ENCODE measurements at places on chromosomes 6 and 20.

DNA sequence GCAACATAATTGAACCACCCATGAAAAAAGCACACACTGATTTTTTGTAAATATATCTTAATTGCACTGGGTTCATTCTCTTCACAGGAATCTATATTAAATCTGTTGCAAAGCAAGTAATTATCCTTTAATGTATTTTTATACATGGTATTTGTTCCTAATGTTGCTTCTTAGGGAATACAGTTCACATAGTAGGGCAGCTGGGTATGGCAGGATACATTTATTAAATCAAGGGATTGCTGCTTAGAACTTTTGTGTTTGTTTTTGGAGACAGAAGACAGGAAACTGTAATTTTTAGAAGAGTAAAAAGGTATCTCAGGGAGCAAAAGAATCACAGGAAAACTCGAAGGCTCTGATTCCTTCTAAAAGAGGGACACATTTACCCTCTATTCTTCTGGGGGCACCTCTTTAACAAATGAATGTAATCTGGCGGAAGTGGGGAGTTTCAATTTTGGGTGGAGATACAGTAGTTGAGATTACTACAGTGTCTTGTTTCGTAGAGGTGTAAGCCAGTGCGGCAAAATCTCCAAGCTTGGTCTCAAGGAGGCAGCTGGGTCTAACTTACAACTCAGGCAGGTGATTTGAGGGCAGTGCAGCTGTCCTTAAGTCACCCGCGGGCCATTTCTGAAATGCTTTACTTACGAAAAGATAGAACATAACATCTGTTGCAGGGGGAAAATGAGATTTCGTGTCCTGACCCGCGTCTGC lies 812 bp upstream of the SMIM13 start:
- DNase-seq: no peak

GRCh38 chr6:139544701-139545057 lies 170.2 kb upstream of the CITED2 start:
- DNase-seq: no peak

GRCh38 chr20:24773751-24774201 lies 175.3 kb upstream of the CST7 start:
- no peak for DNase-seq

- no peak for DNase-seq
These were observed 11.6 kb upstream of the ELOVL5 start for GRCh38 chr6:53360093-53360912.

DNA sequence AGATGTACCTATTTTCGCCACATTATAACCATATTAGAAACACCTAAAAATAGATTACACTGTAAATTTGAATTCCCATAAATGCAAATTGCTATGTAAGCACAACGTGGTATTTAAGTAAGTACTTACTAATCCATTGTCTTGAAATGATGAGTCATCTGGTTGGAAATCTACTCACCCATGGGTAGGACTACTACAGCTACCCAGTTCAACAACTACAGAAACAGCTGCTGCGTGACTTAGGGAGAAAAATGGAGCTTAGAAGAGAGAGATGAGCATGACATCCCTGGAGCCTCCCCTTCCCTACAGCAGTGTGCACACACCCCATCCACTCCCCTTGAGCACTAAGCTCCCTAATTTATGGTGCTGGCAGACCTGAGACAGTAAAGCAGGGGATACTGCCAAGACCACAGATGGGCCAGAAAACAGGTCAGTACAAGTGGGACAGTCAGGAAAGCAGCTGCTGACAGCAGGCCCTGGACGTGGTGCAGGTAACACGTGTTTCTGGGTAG lies 26.9 kb downstream of the RRAGD start:
- DNase-seq: no peak

GRCh38 chr6:131492932-131493573 lies 80.0 kb upstream of the ARG1 start:
- DNase-seq: no peak

GRCh38 chr6:22251348-22251747 lies 45.5 kb downstream of the PRL start:
- no peak for DNase-seq

DNA sequence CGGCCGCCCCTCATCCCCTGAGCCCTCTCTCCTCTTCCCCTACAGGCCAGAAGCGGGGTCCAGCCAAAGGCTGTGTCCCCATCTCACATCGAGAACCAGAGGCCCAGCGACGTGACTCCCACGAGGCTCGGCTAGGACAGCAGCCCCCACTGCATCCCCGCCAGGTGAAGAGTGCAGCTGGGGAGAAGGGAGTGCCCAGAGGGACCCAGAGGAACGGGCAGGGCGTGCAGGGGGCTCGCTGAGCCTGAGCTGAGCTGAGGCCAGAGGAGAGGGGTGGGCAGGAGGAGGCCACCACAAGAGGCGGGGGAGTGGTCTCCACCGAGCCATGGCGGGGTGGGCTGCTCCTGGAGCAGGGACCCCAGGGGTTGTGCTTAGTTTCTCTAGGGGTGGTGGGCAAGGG lies 32.6 kb downstream of the KCNQ2 start:
- no peak for DNase-seq

GRCh38 chr6:122722746-122723145 lies 56.8 kb upstream of the FABP7 start:
- DNase-seq: no peak

DNA sequence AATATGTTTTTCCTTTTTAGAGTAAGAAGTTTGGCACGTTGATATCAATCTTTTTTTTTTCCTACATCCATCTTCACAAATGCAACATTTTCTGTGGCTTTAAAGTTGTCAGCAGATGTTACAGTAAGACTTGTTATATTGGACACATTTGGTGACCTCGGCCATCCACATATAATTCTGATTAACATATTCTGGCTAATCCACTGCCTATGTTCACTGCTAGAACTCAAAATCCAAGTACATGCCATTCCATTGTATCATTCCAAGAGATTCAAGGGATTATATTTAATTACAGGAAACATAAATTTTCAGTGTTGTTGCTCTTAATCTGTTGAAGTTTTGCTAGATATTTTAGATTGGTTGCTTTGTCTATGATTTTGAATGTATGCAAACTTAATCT lies 367.6 kb downstream of the TENT5A start:
- no peak for DNase-seq

DNA sequence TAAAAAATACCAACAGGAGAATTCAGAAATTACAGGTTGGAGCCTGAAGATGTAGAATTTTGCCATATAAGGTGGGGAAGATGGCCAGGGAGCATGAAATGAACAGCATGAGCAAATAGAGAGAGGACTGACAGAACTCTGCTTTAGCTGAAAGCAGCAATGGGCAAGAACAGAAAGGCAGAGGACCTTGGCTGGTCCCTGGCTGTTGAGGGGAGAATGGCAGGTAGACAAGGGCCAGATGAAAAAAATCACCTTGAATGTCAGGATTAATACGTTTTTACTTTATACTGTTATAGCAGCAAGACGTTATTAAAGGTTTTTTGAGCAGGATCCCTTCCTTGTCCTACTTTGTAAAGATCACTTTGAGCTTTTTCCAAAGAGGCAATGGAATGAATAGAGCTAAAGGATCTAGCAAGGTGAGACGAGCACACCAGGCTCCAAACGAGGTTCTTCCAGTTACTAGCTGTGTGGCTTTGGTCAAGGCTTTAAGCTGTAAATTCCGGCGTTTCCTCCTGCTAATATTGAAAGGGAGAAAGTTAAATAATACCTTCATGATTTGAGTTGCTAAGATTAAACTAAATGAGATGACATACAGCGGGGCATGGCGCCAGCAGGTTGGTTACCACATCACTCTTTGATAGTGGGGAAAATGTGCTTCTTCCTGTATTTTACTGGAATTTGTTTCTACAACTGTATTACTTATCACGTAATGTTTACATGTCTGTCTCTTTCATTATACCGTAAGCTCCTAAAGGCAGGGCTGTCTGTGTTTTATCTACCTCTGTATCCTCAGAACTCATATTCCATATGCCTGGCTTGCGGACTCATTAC lies 776 bp downstream of the PPIL1 start:
- no peak for DNase-seq

GRCh38 chr20:63255931-63256704 lies 1.9 kb upstream of the NKAIN4 start:
- no peak for DNase-seq

GRCh38 chr20:34883087-34883688 lies 6.8 kb downstream of the ACSS2 start:
- DNase-seq: no peak

DNA sequence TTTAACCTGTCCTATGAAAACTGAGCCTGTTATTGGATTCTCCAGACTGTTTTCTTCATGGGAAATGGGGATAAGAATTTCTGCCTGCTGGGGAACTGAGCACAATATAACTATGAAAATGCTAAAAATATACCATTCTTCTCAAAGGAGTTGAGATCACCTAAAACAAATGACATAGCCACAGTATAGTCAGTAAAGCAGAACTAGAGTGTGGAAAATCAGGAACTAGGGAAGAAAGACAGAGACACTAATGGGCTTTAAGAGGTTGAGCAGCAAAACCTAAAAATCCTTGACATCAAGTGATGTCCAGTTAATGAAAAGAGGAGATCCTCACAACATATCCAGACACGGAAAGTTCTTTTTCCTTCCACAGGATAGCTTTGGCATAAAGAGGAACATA lies 215.7 kb upstream of the CST7 start:
- no peak for DNase-seq

DNA sequence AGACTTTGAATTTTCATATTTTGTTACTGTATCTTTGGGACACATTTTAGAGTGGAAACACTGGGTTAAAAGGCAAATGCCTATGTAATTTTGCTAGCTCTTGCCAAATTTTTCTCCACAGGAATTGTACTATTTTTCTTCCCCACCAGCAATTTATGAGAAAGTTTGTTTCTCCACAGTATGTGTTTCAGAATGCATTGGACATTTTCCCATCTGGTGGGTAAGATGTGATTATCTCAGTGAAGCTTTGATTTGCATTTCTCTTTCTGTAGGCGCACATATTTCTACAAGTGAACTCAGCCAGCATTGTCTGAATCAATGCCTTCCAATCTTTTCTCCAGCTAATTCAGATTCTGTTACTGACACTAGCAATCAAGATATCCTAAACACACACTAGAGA lies 157.8 kb downstream of the RCAN2 start:
- DNase-seq: no peak

DNA sequence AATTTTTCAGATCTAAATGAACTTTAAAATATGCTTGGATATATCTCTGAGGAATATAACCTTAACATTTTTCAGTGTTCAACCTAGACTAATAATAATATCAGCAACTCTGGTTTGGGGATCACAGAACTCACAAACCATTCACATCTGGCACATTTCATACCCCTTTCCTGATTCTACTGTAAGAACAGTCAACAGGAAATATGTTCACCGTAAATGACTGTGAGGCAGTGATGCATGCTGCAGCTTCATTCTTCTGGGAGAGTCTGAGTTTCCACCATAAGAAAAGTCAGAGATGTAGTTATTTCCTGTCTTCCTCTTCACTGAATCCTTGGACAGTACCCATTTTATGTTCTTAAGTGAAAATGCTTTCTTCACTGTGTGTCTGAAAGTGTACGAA lies 134.2 kb upstream of the IFNGR1 start:
- DNase-seq: no peak

GRCh38 chr6:35007016-35007415 lies 118.0 kb downstream of the ANKS1A start:
- DNase-seq: no peak

GRCh38 chr6:1610497-1611321 lies 994 bp downstream of the FOXC1 start:
- no peak for DNase-seq

- DNase-seq: no peak
These were observed 230.8 kb downstream of the PAX1 start for GRCh38 chr20:21936261-21936660.

- DNase-seq: no peak
These were observed 6.1 kb downstream of the MANBAL start for GRCh38 chr20:37295595-37295994.

DNA sequence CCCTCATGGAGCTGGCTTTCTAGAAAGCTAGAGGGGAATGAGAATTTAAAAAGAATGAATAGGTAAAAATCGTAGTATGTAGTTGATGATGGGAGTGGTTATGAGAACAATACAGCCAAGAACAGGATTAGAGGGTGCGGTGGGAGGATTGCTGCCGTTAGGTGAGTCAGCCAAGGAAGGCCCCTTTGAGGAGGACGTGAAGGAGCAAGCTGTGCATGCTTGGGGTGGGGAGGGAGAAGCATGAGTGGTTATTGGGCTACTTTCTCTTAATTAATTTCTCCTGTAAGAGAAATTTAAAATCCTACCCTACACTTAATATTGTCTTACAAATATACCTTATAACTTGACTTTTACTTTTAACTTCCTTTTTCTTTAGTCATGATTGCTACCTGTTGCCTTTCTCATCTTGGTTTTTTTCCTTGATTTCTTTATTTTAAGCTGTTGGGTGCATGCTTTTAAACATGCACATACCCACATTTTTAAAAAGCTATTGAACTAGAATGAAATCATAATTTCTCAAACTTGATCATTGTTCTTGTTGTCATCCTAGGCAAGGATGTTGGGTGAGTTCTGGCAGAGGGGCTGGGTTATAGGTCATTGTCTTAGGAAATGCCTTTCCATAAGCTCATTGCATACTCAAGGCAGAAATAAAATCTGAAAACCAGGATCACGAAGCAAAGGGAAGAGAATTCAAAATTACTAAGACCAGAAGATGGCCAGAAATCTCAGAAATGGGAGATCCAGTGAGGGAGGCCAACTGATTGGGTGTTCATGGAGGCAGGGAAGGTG lies 114.5 kb downstream of the TCP11 start:
- no peak for DNase-seq

GRCh38 chr6:129598244-129599187 lies 111.5 kb downstream of the ARHGAP18 start:
- DNase-seq: peak; percentile 33

DNA sequence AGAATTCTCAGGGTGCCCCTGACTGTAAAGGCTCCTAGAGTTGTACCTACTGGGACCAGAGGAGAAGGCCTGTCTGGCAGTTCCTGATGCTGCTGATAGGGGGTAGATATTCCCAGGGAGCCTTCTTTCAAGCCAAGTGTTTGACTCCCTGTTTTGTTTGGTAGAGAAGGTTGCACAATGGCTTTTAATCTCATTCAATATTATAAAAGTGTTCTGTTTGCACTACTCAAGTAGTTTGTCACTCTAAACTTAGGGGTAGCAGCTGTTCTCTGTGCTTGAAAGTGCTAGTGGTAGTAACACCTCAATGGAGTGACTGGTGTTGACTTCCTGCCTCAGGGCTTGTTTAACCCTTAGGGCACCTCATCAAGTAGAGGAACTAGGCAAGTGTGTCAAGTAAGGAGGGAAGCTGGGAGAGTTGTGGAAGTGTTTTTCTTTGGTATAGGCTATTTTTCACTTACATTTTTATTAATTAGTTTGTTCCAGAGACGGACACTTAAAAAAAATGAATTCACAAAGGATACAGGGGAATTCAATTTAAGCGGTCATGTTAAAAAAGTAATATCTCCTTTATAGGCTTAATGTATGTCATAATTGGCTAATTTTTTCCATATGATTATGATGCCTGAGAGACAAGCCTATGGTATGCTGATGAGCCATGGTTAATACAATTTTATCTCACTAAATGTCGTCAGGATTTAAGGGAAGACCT lies 38.1 kb downstream of the BICRAL start:
- no peak for DNase-seq

GRCh38 chr20:61938839-61939690 lies 126.6 kb downstream of the TAF4 start:
- no peak for DNase-seq
